ENCODE measurements at places on chromosomes 4 and X.

DNA sequence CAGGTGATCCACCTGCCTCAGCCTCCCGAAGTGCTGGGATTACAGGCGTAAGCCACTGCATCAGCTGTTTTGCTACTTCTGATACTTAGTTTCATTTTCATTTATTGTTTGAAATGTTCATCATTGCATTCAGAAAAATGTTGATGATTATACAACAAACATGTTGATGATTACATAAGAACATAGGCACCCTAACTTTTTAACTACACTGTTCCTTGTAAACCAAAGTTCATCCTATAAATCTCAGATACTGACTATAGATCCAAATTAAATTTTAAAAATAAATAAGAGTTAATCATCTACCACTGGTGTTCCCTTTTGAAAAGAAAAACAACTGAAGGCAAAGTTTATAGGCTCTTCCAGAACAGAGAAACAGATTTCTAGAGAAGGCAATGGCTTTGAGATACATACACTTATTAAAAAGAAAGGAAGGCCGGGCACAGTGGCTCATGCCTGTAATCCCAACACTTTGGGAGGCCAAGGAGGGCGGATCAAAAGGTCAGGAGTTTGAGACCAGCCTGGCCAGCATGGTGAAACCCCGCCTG is 23.4 kb downstream of the TRIM75 start:
- DNase-seq, result no peak

- no peak for DNase-seq
Measured at GRCh38 chr4:2965262-2965661, 1.9 kb downstream of the GRK4 start.

DNA sequence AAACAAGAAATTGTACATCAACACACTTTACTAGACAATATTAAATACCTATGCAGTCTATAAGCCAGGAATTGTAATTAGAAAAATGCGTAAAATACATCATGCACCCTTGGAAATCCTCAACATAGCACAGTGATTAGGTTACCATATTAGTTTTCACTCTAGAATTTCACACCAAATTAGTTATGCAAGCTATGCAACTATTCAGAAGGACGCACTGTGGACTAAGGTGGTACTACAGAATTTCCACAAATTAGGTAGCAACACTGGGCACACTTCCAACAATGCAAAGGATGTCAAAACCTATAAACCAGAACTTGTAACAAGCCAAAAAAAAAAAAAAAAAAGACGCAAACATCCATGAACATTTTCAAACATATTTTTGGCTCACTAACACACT is 71.1 kb upstream of the ZCCHC13 start:
- DNase-seq, result no peak

DNA sequence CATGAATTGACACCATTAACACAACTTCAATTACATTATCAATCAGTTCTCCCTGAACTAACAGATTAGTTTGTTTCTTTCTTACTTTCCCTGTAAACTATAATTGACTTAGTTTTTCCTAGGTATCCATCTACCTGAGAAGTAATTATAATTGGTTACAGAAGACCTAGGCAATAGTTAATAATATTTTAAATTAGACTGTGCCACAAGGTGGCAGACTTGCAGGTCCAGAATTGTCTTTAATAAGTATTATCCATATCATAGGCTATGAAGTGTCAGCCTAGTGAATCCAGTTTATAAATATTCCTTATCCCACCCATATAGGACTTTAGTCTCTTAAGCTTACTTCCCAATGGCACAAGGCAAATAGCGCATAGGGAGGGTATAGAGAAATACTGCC is 48.9 kb upstream of the FAM47B start:
- DNase-seq, result no peak

DNA sequence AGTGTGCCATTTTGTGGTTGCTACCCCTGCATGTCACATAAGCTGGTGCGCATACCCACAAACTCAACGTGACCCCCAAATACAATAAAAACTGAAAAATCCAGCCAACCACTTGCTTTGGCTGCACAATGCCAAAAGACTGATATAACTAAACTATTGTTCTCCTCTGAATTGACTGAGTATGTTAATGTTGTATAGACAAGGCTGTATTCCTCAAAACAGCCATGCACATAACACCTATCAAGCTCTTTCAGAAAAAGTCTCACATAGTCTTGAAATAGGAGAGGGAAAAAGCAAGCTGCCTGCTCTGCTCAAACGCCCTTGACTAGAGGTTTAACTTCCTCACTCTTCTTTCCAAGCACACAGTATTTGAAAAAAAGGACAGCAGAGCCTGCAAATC is 126.4 kb upstream of the NOCT start:
- DNase-seq, result no peak

DNA sequence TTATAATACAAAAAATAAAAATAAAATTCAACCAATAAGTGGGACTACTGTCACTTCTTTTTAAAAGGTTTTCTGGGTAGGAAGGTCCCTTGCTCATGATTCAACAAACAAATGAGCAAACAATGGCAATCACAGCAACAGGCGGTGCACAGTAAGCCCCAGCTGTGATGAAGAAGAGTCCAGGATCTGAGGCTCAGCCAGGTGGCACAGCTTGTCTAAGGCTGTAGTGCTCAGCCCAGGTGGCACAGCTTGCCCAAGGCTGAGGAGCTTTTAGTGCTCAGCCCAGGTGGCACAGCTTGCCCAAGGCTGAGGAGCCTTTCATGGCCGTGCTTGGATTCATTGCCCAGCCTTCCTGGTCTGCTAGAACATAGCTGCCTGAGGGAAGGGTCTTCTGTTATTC is 75.0 kb downstream of the ZFYVE28 start:
- no peak for DNase-seq

GRCh38 chr4:8198906-8199593 is at the start of gene SH3TC1:
TSS of gene SH3TC1 (plus strand) at chr4:8199290. CDS start at chr4:8205195, 5,905 bp downstream.
- no peak for DNase-seq

DNA sequence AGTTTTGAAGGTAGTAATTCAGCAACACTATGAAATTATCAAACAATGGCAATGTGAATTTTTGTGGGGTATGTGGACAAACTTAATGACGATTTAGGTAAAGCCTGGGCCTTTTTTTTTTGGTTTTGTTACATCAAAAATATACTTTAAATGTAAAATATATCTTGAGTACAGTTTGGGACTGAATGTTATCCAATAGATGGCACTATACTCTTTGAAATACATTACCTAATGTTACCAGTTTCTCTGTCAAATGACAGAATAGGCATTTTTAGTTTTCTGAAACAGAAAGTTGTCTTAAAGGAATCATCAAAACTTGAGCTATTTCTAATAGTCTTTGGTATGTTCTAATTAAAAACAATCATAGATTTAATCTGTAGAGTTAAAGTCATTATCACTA is 1651.9 kb downstream of the C4orf33 start:
- DNase-seq, result no peak

DNA sequence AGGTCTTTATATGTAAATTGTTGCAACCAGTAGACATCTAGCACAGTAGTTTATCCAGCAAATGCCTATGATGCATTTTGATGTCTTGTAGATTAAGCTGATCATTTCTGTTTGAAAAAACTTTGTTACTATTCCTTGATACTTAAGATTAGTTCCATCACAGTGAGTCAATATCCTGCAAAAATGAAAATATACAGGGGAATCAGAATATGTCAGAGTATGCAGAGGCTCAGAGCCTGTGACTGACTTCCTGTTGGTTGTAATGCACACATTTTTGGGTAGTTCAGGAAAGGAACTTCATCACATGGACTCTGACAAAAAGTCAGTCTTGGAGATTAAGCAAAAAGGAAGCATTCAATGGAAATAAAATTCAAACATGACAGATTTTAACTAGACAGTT is 815.5 kb downstream of the FAT4 start:
- DNase-seq, result no peak

DNA sequence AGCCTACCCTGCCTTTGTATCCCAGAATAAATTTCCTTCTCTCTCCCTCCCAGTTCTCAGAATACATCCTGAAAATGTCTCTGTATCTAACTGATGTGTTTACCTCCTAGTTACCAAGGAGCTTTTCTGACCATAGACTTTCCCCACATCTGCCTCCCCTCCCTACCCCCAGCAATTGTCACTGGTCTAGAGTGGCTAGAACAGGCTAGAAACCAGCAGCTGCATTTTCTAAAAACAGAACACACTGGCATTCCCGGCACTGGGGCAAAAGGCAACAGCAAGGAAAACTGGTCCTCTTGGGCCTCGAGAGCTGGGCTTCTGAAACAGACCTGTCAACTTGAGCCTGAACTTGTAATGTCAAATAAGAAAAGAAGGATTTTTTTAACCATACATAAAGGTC is 16.4 kb downstream of the TASL start:
- DNase-seq, result no peak

GRCh38 chrX:105526431-105526830 is 295.9 kb upstream of the NRK start:
- DNase-seq, result no peak

DNA sequence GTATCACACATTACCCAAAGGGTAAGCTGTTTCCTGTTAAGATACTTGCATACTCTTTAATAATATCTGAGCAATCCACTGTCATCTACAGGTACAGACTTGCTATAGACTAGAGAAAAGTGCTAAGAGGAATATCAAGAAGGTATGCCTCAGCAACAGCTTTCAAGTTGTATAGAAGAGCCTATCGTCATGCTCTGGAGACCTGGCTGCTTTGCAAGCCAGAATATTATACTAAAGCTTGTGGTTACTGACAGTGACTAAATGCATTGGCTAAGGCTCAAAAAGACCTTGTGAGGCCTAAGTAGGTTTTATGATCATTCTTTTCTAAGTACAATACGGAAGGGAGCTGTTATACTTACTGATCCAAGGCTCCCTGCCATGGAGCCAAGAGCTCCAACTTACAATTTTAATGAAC is 11.3 kb downstream of the LAMP2 start:
- peak; percentile 59 for DNase-seq

DNA sequence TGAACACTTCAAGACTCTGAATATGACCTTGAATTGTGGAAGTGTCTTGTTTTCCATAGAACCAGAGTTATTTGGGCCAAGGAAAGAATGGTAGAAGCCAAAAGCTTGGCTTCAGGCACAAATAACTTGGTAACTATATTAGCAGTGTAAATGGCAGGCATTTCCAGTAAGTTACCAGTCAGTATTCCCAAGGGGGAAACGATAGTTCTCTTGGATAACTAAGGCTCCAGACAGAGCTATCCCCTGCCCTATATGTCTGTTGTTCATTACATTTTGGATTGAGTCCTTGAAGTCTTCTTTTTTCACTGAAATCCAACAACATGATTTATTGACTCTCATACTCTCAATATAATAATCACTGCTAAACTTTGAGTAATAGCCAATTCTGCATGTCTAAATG is 364.1 kb downstream of the MAGEB5 start:
- DNase-seq, result no peak

DNA sequence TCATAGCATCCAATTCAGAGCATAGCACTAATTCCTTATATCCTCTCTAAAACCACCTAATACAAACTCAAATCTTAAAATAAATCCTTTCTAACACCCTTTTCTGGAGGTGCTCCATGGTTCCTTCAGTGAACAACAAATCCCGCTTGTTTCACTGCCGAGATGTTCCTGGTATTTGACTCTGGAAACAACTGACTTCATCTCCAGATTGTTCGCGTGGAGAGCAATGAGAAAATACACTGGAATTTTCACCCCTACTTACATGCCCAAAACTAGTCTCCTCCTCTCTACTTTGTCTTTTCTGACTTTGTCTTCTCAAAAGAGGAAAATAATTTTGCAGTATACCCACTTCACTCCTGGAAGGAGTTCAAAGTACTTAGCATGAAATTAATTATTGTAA is 129.0 kb downstream of the PLS3 start:
- no peak for DNase-seq

DNA sequence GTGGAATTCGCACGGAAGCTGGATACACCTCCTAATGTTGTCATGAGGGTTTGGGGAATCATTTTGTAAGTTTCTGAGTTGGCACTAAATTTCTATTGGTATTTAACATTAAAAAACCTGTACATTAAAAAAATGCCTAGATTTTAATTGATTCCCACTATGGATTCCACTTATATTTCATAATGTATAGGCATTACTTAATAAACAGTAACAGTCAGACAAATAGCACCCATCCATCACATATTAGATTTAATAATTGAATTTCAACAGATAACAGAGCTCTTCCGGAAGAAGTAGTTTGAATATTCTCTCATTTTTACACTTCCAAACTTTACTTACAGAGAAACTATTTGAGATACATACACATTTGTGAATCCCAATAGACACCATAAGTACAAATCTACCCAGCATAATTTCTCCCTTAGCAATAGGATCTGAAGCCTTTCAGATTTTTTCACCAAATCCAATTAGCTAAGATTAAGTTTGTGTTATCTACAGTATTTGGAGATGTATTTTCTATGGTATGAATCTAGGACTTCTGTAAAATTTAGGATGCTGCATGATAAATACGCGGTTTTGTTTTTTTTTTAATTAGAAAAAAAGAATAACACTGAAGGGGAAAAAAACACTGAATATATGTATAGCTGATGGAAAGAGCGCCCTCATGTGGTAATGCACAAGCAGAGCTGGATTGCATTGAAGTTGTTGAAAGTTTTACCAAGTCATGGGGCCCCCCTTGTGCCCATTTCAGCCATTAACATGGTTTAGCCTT is 12.2 kb upstream of the ODAM start:
- DNase-seq, result peak; percentile 18

DNA sequence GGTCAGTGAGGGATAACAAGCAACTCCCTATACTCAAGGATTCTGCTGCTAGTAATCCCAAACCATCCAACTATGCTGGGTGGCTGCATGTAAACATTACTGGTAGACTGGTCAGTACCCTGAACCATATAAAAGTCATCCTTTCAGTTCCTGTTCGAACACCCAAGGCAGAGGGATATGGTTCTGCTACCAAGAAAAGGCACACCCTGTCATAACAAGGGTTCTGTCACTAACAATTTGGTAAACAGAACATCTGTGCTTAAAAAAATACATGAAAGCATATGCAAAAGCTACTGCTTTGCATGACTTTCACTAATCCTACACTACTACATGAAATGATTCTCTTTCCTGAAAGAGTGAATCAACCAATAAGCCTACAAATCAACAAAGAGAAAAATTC is 76.8 kb upstream of the MCF2 start:
- no peak for DNase-seq

- DNase-seq, result no peak
Measured at GRCh38 chrX:135396566-135396965, 25.2 kb upstream of the SMIM10L2A start.

DNA sequence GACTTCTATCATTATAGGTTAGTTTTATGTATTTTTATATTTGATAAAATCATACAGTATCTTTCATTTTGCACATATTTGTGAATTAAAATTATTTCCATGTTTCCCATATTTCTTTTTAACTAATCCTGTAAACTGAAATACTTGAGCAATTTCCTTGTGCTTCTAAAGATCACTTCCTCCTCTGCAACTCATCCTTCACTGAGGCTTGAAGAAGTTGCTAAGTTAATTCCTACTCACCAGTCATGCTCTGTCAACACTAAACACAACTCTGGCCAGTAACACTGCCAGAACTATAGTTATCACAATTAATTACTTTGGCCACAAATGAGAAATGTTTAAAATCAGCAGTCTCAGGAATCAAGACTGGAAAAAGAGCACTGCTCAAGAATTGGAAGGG is 6.7 kb downstream of the SPATA4 start:
- no peak for DNase-seq

DNA sequence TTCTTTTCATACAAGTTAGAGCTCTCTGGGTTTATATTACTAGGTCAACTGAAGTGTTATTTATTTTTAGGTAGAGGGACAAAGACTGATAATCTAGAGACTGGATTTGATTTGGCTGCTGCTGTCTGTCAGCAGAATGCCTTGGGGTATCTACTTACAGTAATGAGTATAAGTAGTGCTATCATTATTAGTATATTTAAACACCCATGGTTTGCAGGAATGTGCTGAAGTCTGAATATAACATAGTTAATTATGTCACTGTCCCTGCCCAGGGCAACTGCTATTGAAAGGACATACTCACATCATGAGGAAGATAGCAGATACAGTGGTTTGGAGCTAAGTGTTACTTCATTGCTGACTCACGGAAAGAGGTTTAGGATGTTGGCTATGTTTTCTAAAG is 76.2 kb downstream of the PRRG1 start:
- DNase-seq, result no peak
